ENCODE measurements at places on chromosomes 4 and X.

DNA sequence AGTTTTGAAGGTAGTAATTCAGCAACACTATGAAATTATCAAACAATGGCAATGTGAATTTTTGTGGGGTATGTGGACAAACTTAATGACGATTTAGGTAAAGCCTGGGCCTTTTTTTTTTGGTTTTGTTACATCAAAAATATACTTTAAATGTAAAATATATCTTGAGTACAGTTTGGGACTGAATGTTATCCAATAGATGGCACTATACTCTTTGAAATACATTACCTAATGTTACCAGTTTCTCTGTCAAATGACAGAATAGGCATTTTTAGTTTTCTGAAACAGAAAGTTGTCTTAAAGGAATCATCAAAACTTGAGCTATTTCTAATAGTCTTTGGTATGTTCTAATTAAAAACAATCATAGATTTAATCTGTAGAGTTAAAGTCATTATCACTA is 1651.9 kb downstream of the C4orf33 start:
- DNase-seq: peak; percentile 1

DNA sequence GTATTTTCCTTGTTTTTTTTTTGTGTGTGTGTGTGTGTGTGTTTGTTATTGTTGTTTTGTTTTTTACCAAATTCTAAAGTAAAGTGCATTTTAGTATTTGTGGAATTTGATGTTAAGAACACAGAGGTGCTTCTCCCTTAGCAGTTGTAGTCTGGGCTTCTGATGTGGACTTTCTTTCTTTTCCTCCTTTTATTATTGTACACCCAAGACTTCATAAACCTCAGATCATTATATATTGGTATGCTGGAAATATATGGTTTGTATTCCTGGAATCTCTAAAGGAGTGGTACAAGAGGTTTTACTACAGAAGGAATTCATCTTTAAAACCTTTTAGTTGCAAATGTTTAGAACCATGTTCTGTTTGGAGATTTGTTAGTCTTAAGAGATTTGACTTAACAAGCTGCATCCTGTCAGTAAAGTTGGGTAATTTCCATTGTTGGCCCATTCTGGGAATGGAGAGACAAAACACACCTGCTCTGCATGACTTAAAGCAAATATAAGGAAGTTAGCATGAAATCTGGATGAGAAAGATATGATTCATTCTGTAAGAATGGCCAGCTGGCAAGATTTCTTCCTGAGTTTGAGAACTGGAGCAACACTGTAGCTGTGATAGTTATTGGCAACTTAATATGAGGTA is 64.0 kb downstream of the SMAD1 start:
- peak; percentile 96 for DNase-seq

- DNase-seq: peak; percentile 8
Observed at GRCh38 chr4:83150653-83151330, 36.3 kb upstream of the PLAC8 start.

DNA sequence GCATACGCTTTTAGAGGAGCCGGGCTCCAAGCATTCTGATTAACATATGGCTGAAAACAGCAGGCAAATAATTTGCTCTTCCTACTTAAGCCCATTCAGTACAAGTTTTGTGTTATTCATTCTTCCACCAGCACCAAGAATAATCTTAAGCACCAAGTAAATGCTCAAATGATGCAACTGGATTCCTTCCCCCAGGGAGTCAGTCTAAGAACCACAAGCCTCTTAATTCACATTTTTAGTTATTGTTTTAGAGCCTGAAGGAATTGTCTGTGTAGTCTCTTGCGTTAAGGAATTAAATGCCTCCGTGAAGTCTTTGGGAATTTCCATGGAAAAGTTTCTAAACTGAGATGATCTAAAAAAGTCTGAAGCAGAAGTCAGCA is 61.5 kb upstream of the MAGEB2 start:
- peak; percentile 25 for DNase-seq

DNA sequence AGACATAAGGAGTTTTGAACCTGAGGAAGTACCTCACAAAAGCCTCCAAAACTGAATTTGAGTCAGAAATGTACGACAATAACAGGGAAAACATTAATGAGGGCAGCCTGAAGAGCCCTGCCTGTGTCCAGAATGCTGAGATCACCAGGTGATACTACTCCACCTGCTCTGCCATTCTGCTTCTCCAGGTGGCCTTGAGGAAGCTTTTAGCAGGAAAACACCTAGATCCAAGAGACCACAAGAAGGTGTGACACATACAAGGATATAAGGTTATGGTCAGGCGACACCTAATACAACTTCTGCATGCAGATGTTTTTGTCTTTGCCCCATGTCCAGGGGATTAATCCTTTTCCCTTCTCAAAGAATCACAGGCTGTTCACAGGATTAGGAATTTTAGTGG is 15.3 kb downstream of the SOWAHB start:
- no peak for DNase-seq

DNA sequence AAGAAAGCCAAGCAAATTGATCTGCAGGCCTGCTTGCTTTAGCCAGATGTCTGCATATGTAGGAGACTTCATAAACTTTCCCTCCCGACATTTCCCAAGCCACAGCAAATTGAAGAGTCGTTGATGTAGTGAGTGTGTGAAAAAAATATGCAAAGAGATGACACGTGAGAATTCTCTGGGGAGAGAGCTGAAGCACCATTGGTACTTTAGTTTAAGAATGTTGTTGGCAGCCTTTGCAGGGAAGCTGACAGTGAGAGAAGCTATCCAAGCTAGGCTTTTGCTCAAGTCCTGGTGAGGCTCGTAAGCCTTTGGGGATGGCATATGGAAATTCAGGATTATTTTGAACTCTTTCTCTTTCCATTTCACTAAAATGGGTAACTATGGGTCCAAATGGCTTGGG is 87.5 kb downstream of the GLRA2 start:
- DNase-seq: peak; percentile 84

DNA sequence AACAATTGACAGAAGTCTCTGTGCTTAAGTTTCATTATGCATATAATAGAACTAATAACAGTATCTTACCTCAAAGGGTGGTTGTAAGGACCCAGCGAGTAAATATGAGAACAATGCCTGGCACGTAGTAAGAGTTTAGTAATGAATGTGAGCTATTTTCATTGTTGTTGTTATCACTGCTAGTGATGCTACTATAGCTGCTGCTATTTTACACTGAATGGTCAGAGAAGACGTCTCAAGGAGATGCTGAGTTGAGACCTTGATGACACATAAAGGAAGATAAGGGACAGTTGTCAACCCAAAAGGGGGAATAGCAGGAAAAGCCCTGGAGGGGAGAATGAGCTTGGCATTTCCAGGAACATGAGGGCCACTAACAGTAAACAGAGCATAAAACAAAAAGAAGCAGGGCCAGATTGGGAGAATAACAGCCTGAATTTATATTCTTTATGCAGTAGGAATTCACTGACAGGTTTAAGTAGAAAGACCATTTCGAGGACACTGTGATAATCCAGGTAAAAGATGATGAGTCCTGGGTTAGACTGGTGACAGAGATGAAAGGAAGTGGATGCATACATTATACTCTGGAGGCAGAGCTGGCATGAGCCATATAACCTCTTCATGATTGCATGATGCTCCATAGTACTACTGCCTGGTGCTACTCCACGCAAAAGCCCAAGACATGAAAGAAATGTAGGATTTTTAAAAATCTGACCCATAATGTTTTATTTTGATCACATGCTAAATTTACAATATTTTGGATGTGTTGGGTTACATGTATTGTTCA is 23.1 kb downstream of the ATP8A1 start:
- DNase-seq: no peak

DNA sequence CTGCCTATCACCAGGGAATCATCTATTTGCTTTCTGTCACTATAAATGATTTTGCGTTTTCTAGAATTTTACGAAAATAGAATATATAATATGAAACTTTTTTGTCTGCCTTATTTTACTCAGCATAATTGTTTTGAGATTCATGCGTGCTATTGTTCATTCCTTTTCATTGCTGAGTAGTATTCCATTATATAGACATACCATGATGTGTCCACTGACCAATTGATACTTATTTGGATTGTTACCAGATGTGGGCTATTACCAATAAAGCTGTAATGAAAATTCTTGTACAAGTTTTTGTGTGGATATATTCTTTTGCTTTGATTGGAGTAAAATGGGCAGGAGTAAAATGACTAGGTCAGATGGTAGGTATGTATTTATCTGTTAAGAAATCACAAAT is 390.7 kb upstream of the EMCN start:
- no peak for DNase-seq

DNA sequence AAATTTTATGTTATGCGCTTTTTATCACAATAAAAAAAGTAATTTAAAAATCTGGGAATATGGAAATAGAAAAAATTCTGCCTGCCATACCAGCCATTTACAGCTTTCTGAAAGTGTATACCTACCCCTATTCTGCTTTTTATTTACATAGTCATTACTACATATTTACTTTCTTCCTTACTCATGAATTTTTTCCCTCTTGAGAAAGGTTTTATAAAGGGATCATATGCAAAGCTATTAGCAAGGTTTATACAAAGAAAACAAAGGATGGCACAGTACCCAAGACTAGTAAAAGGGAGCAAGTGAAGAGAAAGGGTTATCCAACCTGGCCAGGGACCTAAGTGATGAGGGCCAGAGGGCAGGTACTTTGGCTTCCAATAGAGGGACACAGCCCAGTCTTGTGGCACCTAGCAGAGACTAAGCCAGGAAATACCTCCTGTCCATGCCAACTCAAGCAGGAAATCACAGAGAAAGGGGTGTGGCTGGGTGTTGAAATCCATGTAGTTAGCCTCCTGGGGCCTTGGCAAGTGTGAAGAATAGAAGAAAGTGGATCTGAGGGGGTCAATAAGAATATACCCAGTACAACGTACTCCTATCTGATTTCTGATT is 207.3 kb upstream of the VEGFC start:
- no peak for DNase-seq

GRCh38 chrX:134677332-134677731 is 19.1 kb upstream of the PLAC1 start:
- no peak for DNase-seq

DNA sequence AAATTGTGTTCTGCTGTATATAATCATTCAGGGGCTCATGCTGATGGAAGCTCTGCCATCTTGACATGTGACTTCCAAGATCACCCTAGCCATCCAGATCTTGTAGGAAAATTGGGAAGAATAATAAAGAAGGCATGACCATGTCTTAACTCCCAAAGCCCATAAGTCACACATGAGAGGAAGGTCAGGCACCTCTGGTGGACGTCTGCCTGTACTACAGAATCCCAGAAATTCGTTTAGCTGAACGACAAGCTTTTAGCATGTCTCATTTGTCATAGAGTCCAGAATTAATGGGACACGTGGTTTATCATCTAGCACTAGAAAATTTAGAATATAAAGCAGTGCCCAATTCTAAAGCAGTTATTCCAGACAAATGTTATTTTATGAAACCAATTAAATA is 212.7 kb downstream of the CENPC start:
- DNase-seq: no peak

DNA sequence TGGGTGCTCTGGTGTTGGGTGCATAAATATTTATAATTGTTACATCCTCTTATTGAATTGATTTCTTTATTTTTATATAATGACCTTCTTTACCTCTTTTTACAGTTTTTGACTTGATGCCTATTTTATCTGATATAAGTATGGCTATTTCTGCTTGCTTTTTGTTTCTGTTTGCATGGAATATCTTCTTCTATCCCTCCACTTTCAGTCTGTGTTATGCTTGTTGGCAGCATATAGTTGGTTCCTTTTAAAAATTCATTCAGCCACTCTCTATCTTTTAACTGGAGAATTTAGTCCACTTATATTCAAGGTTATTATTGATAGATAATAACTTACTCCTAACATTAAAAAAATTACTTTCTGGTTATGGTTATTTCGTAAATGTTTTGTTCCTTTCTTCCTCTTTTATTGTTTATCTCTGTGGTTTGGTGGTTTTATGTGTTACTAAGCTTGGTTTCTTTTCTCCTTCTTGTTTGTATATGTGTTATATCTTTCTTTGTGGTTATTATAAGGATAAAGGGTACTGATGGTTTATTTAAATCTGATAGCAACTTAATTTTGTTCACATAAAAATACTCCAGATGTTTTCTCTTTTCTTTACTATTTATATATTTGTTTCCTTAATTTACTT is 69.5 kb downstream of the IL15 start:
- no peak for DNase-seq

DNA sequence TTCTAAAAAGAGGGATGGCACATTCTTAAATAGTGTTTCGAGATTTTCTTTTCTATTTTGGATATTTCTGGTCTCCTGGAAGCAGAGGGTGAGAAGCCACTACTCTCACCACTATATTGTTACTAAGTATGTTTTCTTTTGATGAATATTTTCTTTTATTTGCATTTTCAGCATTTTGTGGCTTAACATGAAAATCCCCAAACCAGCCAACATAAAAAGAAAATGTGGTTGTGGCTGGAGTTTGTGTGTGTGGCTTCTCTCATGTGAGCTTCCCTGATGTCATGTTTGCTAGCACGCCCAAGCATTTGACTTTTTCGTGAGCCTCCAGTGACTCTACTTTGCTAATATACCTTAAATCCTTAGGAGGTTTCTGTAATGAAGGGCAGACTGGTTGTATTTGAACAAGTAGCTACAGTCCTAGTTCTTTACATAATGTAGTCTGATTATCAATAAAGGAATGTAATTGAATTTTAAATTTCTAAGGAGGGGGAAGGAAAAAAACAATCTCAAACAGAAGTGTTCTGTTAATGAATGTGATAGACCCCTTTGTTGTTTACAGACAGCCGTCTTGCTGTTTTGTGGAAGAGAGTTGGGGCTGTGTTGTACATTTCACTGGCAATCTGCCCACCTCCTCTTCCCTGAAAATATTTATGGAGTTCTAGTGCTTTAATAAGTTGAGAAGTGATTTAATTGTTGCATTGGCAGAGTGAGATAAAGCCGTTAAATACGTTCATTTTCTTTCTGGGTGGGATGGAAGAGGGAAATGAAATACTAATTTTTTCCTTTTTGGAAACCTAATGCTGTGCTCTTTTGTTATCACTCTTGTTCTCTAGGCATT is 114.6 kb downstream of the ARHGAP10 start:
- DNase-seq: peak; percentile 24

DNA sequence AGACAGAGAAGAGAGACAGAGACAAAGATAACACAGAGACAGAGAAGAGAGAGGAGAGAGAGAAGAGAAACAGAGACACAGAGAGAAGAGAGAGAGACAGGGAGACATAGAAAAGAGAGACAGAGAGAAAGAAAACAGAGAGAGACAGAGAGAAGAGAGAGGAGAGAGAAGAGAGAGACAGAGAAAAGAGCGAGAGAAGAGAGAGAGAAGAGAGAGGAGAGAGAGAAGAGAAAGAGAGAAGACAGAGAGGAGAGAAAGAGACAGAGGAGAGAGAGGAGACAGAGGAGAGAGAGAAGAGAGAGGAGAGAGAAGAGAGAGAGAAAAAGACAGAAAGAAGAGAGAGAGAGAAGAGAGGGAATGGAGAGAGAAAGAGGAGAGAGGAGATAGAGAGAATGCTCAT is 601.1 kb upstream of the PRKX start:
- DNase-seq: no peak

GRCh38 chr4:73193155-73193554 is 65.4 kb downstream of the ANKRD17 start:
- DNase-seq: no peak

- DNase-seq: peak; percentile 50
Observed at GRCh38 chr4:87811977-87812376, 12.6 kb downstream of the IBSP start.

GRCh38 chr4:38166082-38166481 is 205.9 kb downstream of the PTTG2 start:
- DNase-seq: no peak

- DNase-seq: peak; percentile 40
Observed at GRCh38 chr4:158015241-158015640, 157.6 kb downstream of the GASK1B start.
